ENCODE measurements at places on chromosomes 11 and 22. TPM values are rescaled to one million over a fixed set of nuclear protein-coding genes. Genes with fewer than 3 reads are reported as not detected.
A peak's percentile ranks its signal among the peaks of the same experiment; 100 is the strongest.

GRCh38 chr11:69356703-69357457, 62.9 kb downstream of the MYEOV start:
- no peak for DNase-seq

GRCh38 chr11:99260696-99261095, 239.9 kb downstream of the CNTN5 start:
- DNase-seq, result peak; percentile 10

DNA sequence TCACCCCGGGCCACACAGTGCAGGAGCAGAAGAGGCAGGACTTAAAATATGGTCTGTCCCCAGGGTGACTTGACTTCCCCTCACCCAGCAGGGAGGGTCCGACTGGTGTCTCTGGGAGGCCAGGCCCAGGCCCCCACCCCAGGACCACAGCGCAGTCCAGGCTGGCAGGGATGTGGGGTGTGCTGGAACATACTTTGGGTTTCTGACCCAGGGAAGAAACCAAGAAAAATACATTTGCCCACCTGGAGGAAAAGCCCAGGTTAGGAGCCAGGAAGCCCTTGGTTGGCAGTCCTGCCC, 5.2 kb downstream of the C1QTNF6 start:
- no peak for DNase-seq

DNA sequence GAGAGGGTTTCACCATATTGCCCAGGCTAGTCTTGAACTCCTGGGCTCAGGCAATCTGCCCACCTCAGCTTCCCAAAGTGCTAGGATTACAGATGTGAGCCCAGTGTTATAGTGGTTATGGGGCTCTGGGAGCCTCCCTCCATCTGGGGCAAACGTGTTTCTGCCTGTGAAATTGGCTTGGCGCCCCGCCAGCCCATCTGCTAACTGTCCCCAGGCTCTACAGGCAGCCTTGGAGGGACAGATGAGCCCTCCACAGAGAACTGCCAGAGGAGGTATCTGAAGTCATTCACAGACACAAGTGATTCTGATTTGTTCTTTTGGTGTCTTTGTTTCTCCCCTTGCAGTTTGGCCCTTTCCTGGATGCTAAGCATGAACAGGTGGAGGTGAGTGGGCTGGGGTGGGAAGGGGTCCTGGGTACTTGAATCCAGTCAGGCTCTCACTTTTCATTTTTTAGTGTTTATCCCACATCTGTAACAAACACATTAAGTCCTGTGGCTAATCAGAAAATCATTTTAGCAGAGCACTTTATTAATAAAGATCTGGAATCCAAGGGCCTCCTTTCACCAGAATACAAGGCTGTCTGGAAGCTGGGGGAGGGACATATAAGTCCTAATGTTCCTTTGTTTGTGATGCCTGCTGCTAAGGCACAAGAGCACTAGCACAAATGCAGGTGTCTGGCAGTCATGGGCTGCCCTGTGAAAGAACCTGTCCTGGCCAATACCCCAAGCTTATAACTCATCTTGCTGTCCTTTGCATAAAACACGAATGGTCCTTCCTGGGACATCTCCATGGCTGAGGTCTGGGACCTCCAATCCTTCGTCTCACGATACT, 25.7 kb upstream of the CDC42EP2 start:
- DNase-seq, result no peak

DNA sequence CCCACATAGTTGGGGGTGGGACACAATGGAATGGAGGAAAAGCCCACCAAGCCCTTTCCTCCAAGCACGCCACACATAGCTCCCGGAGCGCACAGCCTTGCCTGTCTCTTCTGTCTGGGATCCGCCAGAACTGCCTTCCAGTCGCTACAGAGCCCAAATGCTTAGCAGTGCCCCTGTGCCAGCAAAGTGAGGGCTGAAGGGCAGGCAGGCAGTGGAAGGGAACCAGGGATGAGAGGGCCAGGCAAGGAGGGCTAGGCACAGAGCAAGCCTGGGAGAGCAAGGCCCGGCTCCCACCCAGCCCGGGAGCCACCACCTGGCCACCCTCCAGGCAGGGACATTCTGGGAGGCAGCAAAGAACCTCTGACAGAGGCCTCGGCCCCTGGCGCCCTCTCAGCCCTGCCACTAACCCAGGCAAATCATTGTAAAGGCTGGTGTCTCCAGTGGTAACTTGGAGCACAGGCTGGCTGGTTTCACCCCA, 32.5 kb downstream of the PPP2R1B start:
- DNase-seq, result no peak

DNA sequence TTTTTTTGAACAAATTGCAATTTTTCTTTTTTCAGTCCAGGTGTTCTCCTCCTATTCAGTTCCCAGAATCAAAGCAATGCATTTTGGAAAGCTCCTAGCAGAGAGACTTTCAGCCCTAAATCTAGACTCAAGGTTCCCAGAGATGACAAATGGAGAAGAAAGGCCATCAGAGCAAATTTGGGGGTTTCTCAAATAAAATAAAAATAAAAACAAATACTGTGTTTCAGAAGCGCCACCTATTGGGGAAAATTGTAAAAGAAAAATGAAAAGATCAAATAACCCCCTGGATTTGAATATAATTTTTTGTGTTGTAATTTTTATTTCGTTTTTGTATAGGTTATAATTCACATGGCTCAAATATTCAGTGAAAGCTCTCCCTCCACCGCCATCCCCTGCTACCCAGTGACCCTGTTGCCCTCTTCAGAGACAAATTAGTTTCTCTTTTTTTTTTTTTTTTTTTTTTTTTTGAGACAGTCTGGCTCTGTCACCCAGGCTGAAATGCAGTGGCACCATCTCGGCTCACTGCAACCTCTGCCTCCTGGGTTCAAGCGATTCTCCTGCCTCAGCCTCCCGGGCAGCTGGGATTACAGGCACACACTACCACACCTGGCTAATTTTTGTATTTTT, 6.2 kb upstream of the UBE4A start:
- DNase-seq, result peak; percentile 67

DNA sequence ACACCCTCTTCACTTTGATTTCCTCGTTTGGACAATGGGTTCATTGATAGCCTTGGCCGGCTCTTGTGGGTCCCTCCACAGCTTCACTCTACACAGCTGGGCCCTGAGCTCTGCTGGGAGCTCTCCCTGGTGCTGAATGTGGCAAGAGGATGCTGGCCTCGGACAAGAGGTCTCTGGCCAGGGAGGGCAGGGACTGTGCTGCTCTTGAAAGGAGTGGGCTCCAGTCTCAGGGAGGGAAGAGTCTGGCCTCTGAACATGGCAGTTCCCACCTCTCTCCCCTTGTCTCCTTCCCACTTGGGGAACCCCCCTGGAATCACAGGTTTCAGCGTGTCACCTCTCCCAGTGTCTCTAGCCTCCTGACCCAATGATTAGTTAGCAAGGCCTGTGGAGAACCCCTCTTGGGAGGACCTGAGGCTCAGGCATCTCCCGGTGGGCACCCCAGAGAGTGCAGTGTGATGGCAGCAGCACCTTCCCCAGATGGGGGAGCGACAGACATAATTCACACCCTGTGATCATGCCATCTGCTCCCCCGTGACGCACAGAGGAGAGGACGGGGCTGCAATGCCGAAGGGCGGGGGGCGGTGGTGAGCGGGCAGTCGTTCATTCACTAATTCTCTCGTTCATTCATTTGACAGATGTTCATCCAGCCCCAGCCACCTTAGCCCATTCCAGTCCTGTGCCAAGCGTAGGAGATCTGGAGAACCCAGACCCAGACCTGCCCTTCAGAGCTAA, 2.8 kb upstream of the CABP7 start:
- DNase-seq, result peak; percentile 69

- peak; percentile 45 for DNase-seq
Observed at GRCh38 chr11:14529951-14530350, 9.8 kb upstream of the PSMA1 start.

NCF4 gene
- 0.47 TPM for total RNA-seq

TSPAN32 gene
- not detected for total RNA-seq

BCR gene
- total RNA-seq, result 46.8 TPM

MOGAT2 gene
- not detected for total RNA-seq

FOLR1 gene
- total RNA-seq, result 0.36 TPM

CASP5 gene
- total RNA-seq, result not detected

KIRREL3 gene
- not detected for total RNA-seq

All from PC-3 (cell line).